RCC 7860 (cell line): ENCODE measurements at places on chromosomes 5 and 9.
A peak's percentile ranks its signal among the peaks of the same experiment; 100 is the strongest.

GRCh38 chr5:149904293-149904886 is 40.2 kb downstream of the PDE6A start:
- no peak for DNase-seq

DNA sequence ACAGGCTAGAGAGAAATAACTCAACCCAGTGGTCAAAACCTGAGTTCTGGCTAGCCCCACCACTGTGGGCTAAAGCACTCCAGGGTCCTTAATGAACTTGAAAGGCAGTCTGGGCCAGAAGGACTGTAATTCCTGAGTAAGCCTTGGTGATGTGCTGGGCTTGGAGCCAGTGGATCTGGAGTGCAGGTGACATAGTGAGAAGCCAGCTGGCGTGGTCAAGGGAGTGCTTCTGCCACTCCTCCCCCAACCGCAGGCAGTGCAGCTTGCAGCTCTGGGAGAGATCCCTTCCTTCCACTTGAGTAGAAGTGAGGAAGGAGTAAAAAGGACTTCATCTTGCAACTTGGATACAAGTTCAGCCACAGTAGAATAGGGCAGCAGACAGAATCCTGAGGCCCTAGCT is 424.0 kb downstream of the CDH18 start:
- DNase-seq = no peak

- DNase-seq = no peak
These were observed 19.9 kb downstream of the OR1J1 start for GRCh38 chr9:122457787-122458186.

- DNase-seq = no peak
These were observed 23.4 kb upstream of the CORO2A start for GRCh38 chr9:98215821-98216220.

DNA sequence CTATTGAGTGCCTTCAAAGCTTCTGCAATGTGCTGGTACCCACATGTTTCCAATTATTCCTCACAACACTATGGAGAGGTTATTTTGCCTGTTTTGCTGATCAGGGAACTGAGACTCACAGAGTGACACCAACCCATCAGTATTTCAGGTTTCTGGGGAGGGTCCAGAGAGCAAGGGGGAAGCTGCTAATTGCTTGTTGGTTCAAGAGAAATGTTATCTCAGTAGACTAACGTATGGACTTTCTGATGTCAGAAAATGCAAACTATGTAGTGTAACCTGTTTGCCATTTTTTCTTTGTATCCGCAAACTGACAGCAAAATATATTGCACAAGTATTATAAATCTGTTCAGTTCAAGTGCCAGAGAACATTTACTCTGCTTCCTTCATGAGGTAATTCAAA is 108.3 kb upstream of the MSX2 start:
- DNase-seq = no peak

DNA sequence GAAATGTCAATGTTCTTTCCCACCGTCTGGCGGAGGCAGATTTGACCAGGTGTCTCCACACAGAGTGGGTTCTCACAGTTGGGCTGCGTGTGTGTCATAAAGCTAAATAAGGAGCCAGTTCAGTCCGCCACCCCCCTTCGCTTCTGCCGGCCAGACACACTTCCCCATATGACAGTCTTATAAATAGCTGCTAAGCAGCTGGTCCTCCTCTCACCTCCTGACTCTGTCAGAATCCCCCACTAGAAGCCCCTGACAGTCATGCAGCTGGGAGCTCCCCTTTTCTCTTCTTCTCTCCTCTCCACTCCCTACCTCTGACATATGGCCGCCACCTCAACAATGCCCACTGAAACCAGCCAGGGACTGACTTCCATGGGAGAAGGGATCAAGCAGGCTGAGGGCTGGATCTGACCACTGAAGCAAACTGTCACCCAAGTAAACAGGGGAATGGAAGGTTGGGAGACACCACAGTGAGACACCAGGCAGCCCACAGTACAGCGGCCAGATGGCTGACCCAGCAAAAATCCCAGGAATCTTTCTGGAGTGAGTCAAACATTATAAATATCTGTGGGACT is 141.9 kb upstream of the EFNA5 start:
- peak; percentile 11 for DNase-seq

DNA sequence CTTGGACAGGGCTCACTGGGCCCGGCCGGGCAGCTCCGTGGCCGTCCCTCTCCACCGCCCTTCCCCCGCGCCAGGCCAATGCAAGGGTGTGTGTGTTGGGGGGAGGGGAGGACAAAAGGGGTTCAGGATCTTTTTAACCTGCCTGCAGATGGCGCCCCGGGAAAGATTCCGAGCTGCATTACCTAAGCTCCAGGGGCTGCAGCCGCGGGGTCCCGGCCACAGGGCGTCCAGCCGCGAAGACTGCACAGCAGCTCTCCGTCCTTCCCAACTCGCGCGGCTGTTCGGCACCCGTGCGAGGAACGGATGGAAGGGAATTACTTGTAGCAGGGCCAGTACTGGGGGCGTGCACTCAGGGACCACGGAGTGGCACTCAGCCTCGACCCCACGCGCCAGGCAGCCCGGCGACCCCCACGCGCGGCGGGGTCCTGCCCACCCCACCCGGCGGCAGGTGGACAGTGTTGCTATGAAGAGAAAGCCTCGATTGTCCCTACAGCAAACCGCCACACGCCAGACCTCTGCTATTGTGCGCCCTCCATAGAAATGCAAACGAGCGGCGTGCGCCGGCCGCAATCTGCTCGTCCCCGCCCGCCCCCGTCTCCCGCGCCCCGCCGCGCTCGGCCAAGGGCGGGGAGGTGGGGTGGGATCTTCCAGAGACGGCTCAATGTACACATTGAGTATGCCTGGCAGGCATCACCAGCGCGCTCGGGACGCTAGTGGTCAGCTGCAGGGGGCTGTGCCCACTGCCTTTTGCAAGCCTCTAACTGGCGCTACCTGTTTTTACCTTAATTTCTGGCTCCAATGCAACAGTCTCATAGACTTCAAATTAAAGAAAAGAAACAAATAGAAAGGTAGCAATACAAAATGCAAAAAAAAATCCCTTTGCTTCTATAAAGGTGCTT is 796 bp upstream of the GADD45G start:
- DNase-seq = no peak

DNA sequence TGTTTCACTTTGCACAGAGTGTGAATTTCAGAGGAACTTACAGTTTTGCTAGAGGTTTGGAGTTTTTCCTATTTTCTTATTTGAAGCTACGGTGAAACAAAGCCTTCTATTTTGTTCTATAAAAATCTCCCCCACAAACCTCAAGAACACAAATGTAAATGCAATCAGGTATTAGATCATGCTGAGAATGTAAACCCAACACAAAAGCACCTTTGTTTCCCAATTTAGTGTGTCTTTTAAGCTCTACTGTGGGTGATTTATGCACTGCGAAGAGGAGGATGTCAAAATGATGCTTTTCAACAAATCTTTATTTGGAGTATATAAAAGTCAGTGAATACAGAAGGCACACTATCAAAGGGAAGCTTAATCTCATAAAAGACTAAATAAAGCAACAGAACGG is 4.3 kb upstream of the DRD1 start:
- no peak for DNase-seq

DNA sequence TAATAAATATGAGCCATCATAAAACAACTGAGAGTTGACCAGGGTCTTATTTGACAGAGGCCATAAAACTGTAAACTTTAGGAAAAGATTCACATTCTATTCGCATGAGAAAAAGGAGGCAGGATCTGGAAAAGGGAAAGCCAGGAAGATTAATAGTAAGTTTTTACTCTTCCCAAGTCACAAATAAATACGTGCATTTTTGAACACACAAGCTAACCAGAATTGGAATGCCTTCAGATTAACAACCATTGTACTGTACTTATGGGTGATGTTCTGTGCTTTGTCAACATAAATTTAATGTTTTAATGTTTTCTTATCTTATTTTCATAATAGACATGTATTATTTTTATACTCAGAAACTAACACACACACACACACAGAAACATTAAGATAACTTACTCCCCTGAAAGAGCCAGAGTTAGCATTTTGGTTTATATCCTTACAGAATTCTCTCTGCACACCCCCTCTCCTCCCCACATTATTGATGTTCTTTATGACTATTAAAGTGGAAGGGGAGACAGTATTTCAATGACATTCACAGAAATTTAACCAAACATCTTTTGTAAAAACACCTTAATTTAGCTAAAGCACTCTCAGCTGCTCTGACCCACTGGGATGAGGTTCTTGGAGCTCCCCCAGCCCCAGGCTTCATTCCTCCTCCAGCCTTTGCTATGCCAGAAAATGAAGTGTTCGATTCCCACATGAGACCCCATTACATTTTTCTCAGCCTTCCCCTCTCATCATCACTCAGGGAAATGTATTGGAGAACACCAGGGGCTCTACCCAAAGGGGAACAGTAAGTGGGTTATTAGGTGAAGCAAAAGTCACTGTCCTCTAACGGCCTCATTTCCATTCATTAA is 155.5 kb downstream of the ESM1 start:
- no peak for DNase-seq

- DNase-seq = no peak
These were observed 387.0 kb downstream of the ARRDC3 start for GRCh38 chr5:90996089-90996488.

DNA sequence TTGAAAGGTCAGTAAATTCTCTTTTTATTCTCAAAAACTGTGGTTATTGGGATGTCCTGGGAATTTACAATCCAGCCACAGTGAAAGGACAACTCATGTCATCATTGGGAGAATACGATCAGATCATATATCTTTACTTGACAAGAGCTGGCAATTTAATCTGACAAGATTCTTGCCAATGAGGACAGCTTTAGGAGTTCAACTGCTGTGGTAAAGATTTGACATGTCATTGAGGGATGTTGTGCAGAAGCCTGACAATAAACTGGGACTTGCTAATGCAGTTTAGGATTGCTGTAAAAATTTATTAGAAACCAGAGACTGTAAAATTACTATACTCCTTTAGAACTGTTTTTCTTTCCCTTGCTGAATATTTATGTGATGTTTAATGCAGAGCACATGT is 1131.0 kb downstream of the MAT2B start:
- DNase-seq = no peak

- no peak for DNase-seq
These were observed 197.8 kb downstream of the HSPA4 start for GRCh38 chr5:133249593-133249992.

DNA sequence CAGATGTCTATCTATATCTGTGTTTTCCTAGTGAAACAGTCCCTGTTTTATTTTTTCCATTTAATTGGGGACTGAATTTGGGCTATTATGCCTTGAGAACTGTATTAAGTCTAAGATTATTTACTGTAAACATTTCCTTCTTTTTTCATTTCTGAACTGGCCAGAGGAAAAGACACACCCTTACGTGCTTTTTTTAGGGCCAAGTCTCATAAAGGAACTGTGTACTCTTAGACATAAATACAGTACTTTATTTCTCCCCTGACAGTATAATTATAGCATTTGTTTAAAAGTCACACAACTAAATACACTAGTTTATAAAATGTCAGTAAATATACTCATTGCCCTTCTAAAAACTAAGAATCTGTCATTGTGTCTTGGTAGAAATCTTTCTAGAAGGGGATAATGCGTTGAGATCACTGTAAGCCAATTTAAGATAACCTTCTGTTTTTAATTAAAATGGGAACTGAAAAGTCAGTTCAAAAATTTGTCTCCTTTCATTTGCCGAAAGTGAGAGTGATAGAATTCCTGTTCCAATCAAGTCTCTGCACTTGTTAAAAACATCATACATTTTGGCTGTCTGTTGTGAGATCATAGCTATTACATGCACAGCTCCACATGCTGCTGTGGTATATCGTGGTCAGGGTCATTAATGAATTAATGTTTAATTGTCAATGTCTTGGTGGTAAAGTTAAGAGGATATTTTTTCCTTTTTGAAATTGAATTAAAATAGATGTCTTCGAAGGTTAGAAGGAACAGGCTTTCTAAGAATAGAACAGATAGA is 132.1 kb downstream of the FOCAD start:
- no peak for DNase-seq

DNA sequence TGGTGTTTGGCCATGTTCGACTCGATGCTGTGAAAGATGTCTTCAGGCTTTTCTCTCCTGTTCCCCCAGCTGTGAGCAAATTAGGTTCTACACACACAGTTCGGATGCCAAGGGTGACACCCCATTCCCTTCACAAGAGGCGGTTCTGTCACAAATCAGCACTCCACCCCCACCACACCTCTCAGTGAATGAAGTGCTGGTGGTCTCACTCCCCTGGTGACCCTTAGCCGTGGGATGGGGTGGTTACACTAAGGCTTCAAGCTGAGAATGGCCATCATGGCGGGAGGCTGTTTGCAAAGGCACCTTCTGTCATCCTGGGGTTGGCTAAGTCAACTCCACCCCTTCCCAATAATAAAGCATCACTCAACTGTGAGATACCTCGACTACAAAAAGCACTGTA is 26.4 kb downstream of the AMBP start:
- no peak for DNase-seq

- DNase-seq = no peak
These were observed 50.9 kb downstream of the CERT1 start for GRCh38 chr5:75460532-75460931.

DNA sequence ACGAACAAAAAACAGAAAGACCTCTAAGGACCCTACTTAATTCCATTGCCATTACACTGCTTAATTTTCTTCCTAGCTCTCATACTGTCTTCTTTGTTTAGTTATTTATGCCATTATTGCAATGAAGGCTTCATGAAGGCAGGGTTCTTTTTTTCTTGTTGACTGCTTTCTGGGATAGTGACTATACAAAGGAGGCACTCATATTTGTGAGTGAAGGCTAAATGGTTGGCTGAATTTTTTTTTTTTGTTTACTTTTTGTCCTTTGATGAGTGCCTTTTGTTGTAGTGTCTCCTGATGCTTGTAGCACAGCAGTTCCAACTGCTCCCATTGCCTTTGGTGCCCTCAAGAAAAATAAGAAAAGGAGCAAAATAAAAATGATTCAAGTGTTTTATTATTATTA is 17.8 kb downstream of the CTNNA1 start:
- no peak for DNase-seq

- no peak for DNase-seq
These were observed 85.7 kb downstream of the ALDH7A1 start for GRCh38 chr5:126509339-126509738.

- DNase-seq = no peak
These were observed 54.8 kb downstream of the FAM81B start for GRCh38 chr5:95445995-95446394.

DNA sequence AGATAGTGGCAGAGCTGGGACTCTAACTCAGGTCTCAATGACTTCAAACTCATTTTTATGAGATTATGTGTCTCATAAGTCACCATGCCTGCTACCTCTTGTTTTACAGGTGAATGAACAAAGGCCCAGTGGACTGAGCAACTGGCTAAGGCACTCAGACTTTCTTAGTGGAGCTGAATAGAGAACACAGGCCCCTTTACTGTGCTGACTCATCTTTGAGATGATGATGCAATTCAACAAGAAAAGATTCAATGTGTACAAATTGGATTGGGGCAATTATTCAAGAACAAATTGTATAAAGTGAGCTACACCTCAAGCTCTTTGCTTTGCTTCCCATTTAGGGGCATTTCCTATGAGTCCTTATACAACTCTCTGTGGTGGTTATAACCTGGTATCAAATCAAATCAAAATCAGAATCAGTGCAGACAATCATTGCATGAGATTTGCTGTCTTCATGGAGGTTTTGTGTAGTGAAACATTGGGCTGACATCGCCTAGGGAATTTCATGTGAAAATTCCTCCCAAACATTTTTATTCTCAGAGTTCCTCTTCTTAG is 84.3 kb upstream of the PPP2R2B start:
- DNase-seq = no peak

- DNase-seq = peak; percentile 30
These were observed 37.4 kb downstream of the PIK3R1 start for GRCh38 chr5:68252673-68253623.

- no peak for DNase-seq
These were observed 70.7 kb downstream of the PDE6A start for GRCh38 chr5:149873896-149874295.
